ENCODE measurements at places on chromosomes 16 and 17.

- DNase-seq = peak; percentile 5
Observed at GRCh38 chr16:78639775-78640174, 540.3 kb downstream of the WWOX start.

DNA sequence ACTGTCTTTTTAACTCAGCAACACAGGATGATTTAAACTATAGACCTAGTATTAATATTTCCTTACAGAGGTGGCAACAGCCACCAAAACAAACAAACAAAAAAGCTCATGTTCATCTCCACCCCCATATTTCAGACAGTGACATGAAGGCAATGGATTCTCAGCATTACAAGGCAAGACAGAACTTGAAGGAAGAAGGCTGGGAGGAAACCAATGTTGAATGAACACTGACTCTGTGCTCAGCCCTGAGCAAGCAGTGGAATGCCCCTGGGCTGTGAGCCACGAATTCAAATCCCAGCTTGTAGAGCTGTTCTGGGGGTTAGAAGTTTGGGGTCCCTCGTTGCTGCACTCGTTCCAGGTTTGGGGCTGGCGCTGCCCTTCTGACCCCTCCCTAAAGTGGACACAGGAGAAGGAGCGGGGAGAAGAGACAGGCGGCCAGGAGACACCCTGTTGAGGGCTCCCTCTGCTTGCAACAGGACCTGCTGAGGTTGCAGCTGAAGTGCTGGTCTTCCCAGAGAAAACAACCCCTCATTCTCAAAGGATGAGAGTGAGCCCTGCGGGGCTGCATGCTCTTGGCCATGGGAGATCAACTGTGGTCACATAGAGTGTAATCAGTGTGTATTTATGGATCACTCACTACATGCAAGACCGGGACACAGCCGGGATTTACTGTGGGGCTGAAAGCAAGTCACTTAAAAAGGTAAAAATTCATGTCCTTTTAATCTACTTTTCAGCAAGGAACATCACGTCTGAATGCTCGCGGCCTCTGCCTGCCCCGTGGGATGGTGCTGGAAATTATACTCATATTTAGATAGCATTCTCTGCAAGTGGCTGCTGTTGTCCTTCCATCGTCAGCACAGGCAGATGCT lies 34.3 kb downstream of the MYH3 start:
- no peak for DNase-seq

- DNase-seq = no peak
Observed at GRCh38 chr16:48381201-48381600, 4.0 kb downstream of the SIAH1 start.

- DNase-seq = no peak
Observed at GRCh38 chr16:22710326-22710725, 103.6 kb upstream of the HS3ST2 start.
